Activated T-helper 2 cell treated with anti-CD3 and anti-CD28 coated beads, Interferon-gamma antibody, Interleukin-2, Interleukin-4, amounts not matched to agents 10 μg/mL and 5 μg/mL and 100 μg/mL, durations not matched to agents 14 hours and 24 hours and 36 hours (primary cell): ENCODE measurements at places on chromosomes 12 and 14. TPM values are rescaled to one million over a fixed set of nuclear protein-coding genes. Genes with fewer than 3 reads are reported as not detected.

DNA sequence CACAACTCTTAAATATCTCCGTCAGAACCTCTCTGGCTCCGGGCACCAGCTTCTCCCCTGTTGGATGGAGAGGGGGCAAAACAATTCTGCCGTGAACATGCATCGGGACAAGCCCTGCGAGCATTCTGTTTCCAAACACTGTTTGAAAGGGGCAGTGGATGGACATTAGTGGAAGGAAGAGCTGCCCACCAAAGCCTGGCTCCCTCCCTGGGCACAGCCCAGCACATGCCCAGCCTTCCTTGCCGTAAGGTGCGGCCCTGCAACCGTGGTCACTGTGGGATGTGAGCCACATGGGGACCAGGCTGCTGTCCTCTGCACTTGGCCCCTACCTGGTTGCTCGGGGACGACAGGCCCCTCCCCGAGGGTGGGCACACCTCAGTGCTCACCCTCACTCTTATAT lies 54.0 kb downstream of the TRAFD1 start:
- H3K4me3 ChIP-seq: no peak overlapping the region
- H3K27ac ChIP-seq: no peak overlapping the region
- no peaks in the 10 kb centered on the region for H3K27me3 ChIP-seq
- peaks cover 46% of the 10 kb centered on the region for H3K36me3 ChIP-seq
- H3K4me1 ChIP-seq: peaks cover 11% of the 10 kb centered on the region

DNA sequence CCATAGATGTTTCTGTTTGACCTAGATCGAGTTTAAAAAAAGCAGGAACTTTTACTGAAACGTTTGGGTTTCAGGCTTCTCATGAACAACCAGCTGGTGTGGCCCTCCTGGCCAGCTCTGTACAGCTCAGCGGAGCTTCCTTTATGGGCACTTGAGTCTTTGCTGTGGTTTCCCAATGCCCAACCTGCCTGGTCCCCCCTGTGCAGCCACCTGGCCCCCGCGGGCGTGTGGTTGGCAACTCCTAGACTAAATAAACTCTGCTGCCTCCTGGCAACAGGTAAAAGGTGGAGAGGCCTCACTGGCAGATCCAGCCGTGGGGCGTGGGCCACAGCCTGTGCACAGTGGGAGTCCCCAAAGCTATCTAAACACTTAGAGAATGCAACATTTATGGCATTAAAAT lies 38.7 kb downstream of the ADGRD1 start:
- no peak for DNase-seq
- H3K4me1 ChIP-seq: no peaks in the 10 kb centered on the region
- no peaks in the 10 kb centered on the region for H3K36me3 ChIP-seq
- no peak overlapping the region for H3K4me3 ChIP-seq
- peaks cover 2% of the 10 kb centered on the region for H3K27me3 ChIP-seq
- no peak overlapping the region for H3K27ac ChIP-seq

DNA sequence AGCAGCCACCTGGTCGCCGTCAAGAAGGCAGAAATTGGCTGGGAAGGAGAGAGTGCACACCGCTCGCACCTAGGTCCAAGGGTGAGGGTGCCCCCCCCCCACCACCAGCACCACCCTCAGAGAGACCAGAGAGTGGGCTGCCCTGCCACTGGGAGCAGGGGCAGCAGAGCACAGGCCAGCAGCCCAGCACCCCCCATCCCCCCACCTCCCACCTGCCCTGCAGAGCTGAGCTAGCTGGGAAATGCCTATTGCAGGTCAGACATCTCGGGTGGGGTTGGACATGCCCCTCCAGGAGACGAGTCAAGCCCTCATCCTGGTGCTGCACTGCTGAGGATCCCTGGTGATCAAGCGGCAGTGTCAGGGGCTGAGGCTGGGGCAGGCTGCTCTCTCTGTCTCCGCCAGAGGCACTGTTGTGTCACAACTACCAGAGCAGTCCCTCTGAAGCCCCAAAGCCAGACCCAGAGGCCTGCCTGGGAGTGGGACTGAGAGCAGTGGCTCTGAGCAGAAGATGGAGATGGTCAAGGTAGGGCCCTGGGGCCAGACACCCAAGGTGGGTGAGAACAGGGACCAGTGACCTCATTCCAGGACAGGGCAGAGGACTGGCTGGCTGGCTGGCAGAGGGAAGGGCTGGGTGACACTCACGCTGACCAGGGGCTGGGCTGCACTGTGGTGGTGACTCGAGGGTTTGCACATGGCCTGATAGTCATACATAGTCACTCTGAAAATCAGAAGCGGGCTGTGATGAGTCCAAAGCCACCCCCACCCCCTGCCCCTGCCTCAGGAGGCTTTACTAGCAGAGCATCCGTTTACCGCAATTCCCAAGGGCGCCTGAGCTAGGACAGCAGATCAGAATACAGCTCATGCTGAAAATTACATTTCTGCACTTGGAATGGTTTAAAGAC lies 19.7 kb upstream of the LRTM2 start:
- H3K4me1 ChIP-seq: peaks cover 8% of the 10 kb centered on the region
- H3K4me3 ChIP-seq: no peak overlapping the region
- no peaks in the 10 kb centered on the region for H3K27me3 ChIP-seq
- H3K27ac ChIP-seq: no peak overlapping the region
- DNase-seq: no peak

GRCh38 chr12:12958886-12959285 lies 6.9 kb upstream of the GPRC5D start:
- DNase-seq: no peak
- no peak overlapping the region for H3K27ac ChIP-seq

GRCh38 chr14:46550836-46551235 lies 100.7 kb downstream of the RPL10L start:
- H3K27me3 ChIP-seq: no peaks in the 10 kb centered on the region
- no peak overlapping the region for H3K4me3 ChIP-seq
- no peak for DNase-seq
- no peaks in the 10 kb centered on the region for H3K4me1 ChIP-seq
- H3K36me3 ChIP-seq: no peaks in the 10 kb centered on the region

DNA sequence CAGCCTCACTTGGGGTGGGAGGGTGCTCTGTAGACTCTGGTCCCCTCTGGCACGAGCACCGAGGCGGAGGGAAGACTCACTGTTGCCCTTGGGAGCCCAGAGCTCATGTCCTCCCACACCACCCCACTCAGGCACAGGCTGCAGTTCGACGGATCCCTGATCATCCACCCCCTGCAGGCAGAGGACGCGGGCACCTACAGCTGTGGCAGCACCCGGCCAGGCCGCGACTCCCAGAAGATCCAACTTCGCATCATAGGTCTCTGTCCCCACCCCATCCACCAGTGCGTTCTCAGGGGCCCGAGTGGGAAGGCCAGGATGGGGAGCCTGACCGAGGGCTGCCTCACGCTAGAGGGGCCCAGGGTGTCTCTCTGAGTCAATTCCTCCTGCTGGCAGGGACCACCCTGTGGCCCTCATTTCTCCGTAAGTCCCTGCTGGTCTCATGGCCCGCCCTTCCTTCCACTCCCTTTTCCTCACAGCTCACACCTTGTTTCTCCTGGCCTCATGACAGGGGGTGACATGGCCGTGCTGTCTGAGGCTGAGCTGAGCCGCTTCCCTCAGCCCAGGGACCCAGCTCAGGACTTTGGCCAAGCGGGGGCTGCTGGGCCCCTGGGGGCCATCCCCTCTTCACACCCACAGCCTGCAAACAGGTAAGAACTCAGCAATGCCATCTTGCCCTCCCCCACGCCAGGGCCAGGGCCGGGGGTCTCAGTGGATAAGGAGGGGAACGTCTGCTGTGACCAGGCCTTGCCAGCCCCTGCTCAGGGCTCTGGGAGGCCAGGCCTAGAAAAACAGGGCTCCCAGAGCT lies 27.0 kb downstream of the PAPLN start:
- no peak for DNase-seq
- H3K4me1 ChIP-seq: no peaks in the 10 kb centered on the region
- no peak overlapping the region for H3K27ac ChIP-seq
- H3K36me3 ChIP-seq: no peaks in the 10 kb centered on the region
- H3K4me3 ChIP-seq: no peak overlapping the region
- H3K27me3 ChIP-seq: peaks cover 3% of the 10 kb centered on the region

GRCh38 chr12:25502118-25502517 lies 51.0 kb downstream of the LMNTD1 start:
- no peak overlapping the region for H3K4me3 ChIP-seq
- H3K27me3 ChIP-seq: peaks cover 12% of the 10 kb centered on the region
- no peaks in the 10 kb centered on the region for H3K36me3 ChIP-seq
- no peaks in the 10 kb centered on the region for H3K4me1 ChIP-seq
- DNase-seq: no peak

DNA sequence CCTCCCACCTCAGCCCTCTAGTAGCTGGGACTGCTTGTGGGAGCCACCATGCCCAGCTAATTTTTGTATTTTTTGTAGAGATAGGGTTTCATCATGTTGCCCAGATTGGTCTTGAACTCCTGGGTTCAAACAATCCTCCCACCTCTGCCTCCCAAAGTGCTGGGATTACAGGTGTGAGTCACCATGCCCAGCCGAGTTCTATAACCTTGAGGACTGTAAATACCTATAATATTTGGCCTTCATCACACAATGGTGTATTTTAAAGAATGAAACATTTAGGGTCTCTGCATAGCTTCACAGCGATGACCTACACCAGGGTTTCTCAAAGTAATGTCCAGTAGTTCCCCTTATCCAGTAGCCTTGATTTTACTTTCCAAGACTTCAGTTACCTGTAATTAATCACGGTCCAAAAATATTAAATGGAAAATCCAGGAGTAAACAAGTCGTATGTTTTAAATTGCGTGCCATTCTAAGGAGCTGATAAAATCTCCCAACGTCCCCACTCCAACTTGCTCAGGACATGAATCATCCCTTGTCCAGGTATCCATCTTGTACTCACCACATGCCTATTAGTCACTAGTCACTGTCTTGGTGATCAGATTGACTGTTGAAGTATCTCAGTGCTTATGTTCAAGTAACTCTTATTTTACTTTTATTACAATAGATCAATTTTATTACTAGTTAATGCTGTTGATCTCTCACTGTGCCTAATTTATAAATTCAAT lies 368.2 kb downstream of the BTG1 start:
- H3K27me3 ChIP-seq: peaks cover 1% of the 10 kb centered on the region
- H3K4me1 ChIP-seq: peaks cover 24% of the 10 kb centered on the region
- no peak overlapping the region for H3K4me3 ChIP-seq
- no peaks in the 10 kb centered on the region for H3K36me3 ChIP-seq
- DNase-seq: no peak

- no peaks in the 10 kb centered on the region for H3K4me1 ChIP-seq
- H3K4me3 ChIP-seq: no peak overlapping the region
- no peaks in the 10 kb centered on the region for H3K27me3 ChIP-seq
- DNase-seq: no peak
Observed at GRCh38 chr12:130480887-130481286, 143.2 kb downstream of the PIWIL1 start.

- H3K27me3 ChIP-seq: peaks cover 44% of the 10 kb centered on the region
- no peaks in the 10 kb centered on the region for H3K4me1 ChIP-seq
- H3K27ac ChIP-seq: no peak overlapping the region
- no peaks in the 10 kb centered on the region for H3K36me3 ChIP-seq
Observed at GRCh38 chr12:75853626-75854025, 177.9 kb downstream of the PHLDA1 start.

GRCh38 chr12:53726946-53727309 lies 324 bp downstream of the CALCOCO1 start:
- H3K27ac ChIP-seq: peak overlapping the region; percentile 73
- peaks cover 7% of the 10 kb centered on the region for H3K27me3 ChIP-seq
- H3K4me3 ChIP-seq: peak overlapping the region; percentile 88
- no peak for DNase-seq
- H3K4me1 ChIP-seq: peaks cover 24% of the 10 kb centered on the region

GRCh38 chr12:75020068-75020557 lies 189.5 kb downstream of the KCNC2 start:
- DNase-seq: no peak
- no peak overlapping the region for H3K4me3 ChIP-seq
- no peak overlapping the region for H3K27ac ChIP-seq
- no peaks in the 10 kb centered on the region for H3K36me3 ChIP-seq
- H3K4me1 ChIP-seq: no peaks in the 10 kb centered on the region
- no peaks in the 10 kb centered on the region for H3K27me3 ChIP-seq

DNA sequence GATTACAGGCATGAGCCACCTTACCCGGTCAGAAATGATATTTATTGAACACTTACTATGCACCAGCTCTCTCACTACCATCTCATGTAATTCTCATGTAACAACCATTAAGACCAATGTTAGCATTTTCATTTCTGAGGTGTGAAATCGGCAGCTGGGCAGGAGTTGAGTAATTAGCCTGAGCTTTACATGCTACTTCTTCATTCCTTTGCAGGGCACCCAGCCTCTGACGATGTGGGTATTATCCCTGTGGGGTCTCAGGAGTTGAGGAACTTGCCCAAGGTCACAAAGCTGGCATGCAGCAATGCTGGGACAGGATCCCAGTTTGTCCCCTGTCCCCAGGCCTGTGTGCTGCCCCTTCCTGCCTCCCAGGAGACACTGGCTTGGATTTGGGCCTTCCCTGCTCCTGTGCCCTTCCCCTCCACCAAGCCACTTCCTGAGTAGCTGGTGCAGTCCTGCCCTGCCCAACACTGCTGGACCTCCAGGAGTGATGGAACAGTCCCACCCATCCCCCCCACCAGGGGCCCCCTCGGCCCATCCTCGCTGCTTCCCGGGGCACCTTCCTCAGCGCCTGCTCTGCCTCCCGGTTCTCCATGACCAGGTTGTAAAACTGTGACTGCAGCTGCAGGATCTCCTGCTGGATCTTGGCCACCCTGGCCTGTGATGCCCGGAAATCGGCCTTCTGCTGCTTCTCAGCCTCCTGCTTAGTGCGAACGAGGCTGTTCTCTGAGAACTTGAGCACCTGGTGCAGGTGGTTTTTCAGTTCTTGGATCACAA lies 14.7 kb downstream of the RITA1 start:
- H3K4me3 ChIP-seq: no peak overlapping the region
- no peaks in the 10 kb centered on the region for H3K27me3 ChIP-seq
- DNase-seq: no peak
- peaks cover 19% of the 10 kb centered on the region for H3K4me1 ChIP-seq
- H3K27ac ChIP-seq: no peak overlapping the region
- H3K36me3 ChIP-seq: no peaks in the 10 kb centered on the region

DNA sequence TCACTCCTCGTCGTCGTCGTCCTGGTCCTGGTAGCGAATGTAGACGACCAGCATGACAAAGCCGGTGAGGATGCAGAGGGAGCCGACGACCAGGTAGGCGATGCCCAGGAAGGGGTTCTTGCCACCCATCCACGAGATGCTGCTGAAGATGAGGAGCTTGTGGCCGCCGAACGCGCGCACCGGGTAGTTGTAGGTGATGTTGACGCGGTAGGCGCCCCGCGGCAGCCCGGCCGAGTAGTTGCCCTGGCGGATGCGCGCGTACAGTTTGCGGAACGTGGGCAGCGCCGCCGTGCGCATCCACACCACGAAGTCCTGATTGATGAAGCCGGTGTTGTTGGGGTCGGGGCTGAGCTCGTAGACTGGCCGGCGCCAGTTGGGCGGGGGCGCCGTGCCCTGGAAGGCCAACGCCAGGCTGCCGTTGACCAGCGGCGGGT lies 1.0 kb downstream of the TMEM30B start:
- peaks cover 16% of the 10 kb centered on the region for H3K4me1 ChIP-seq
- peaks cover 42% of the 10 kb centered on the region for H3K27me3 ChIP-seq

- peak within 1 kb of the TSS; percentile 95 for H3K4me3 ChIP-seq
- H3K27me3 ChIP-seq: peaks cover 7% of the 10 kb centered on the region
- H3K27ac ChIP-seq: peak within 1 kb of the TSS; percentile 92
- peaks cover 24% of the 10 kb centered on the region for H3K4me1 ChIP-seq
- H3K36me3 ChIP-seq: peaks cover 32% of the 10 kb centered on the region
Observed at GRCh38 chr12:50400638-50401499, at the start of gene LARP4. LARP4 (plus strand) TSS chr12:50400885; CDS start chr12:50401011, 126 bp downstream.

Gene MYO1H
- total RNA-seq: not detected in 2 replicates

Gene GPR132
- total RNA-seq: 27.1 and 29.8 TPM in 2 replicates

Gene CLEC6A
- not detected in 2 replicates for total RNA-seq
